ENCODE measurements at places on chromosomes 2 and 18.
A peak's percentile ranks its signal among the peaks of the same experiment; 100 is the strongest.

DNA sequence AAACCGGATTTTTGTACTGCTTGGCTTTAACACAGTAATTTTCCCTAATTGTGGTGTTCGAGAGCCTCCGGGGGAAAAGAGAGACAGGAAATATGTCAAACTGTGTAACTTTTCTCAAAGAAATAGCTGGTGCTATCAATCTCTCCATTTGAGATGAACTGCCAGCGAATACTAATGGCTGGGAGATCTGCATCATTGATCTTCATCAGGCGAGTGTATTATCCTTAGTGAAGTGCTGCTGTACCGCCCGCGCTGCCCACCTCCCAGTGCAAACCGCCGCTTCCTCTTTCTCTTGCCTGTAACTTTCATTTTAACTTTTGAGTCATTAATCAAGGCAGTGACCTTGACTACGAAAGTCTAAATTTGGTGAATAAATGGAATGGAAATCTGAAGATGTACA, 246.1 kb upstream of the ST6GAL2 start:
- DNase-seq = no peak

DNA sequence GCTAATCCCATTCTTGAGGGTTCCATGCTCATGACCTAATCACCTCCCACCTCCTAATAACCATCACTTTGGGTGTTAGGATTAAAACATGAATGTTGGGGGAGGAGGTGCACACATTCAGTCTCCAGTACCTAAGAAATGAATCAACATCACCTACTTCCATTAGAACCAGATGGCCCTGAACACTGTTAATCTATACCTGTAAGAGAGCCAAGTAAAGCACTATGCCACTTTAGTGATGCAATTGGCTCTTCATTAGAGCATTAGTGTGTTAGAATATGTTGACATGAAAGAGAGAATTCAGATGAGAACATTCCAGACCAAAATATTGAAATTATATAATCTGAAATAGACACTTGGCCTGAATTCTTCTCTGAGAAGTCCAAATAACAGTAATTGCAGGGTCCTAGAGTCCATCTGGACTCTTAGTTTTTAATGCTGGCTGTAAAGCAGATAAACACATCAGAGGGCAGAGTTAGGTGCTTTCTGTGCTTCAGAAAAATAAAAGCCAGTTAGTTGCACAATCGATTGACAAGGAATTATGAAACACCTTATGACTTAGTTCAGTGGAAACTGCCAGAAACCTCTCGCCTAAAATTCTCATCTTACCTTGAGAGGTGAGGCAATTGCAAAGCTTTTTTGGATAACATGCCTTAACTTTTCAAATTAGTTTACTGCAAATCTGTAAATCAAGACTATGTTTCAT, 923.7 kb downstream of the SLC4A3 start:
- DNase-seq = no peak

DNA sequence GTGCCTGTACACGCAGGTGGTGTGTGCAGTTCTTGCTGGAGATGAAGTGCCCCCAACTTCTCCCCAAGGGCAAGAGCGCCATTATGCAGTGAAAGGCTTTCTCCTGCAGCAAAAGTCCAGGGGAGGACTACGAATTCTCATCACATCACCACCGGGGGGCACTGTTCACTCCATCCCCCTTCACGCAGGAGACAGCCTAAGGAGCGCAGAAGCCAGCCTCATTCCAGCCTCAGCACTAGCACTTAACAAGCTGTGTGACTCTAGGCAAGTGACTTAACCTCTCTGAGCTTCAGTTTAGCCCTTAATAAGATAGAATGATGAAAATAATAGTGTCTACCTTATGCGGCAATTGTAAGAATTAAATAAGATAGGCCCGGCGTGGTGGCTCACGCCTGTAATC, 32.3 kb downstream of the DNMT3A start:
- peak; percentile 39 for DNase-seq

DNA sequence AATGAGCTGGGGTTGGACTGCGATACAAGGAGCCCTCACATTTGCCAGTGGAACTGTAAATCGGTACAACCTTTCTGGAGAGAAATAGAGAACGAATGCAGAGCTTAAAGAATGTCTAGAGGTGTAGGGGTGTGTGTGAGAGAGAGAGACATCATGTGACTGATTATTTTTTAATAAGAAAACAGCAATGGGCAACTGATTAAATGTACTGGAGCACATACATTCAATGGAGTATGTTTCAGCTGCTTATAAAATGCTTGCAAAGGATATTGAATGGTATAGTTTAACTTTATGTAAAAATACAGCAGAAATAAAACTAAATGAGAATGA, 391 bp upstream of the TMEM17 start:
- DNase-seq = no peak

DNA sequence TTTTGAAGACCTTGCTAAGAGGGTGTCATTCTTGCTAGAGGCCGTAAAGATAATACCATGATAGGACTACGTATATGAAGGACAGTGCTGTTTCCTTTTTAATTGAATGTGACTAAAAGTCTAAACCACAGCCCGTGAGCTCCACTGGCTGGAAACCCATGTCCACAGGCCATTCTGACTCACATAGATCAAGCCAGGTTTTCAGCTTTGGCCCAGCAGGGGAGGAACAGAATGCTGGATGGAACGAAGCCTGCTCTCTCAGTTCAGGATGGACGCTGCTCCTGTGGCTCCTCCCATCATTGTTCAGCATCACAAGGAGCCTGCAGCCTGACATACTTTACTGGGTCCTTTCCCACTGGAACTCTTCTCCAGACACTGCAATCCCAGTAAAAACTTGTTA, 47.6 kb downstream of the ALPK2 start:
- DNase-seq = peak; percentile 93

DNA sequence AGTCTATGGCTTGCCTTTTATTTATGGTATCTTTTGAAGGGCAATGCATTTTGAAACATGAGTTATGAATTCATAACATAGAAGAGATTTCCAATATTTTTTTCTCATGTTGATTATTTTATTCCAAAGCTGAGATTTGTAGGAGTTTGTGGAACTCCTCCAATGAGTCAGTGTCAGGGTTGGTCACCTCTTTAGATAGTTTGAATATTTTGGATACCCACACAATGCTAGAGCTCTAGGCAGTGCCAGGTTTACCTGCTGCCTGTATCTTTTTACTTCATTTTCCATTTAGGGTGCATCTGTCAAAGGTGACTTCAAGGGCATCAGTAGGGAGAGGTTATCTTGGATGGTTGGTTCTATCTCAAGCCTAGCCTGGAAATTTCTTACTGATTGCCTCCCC, 152.7 kb downstream of the CERS6 start:
- DNase-seq = peak; percentile 7

GRCh38 chr18:70311726-70312125, 22.9 kb downstream of the SOCS6 start:
- DNase-seq = no peak

GRCh38 chr2:157898591-157898996, 22.5 kb upstream of the ACVR1 start:
- DNase-seq = peak; percentile 76

GRCh38 chr2:50596515-50596914, 435.4 kb downstream of the NRXN1 start:
- DNase-seq = no peak

- no peak for DNase-seq
Measured at GRCh38 chr2:20647738-20648137, 3.2 kb downstream of the HS1BP3 start.

DNA sequence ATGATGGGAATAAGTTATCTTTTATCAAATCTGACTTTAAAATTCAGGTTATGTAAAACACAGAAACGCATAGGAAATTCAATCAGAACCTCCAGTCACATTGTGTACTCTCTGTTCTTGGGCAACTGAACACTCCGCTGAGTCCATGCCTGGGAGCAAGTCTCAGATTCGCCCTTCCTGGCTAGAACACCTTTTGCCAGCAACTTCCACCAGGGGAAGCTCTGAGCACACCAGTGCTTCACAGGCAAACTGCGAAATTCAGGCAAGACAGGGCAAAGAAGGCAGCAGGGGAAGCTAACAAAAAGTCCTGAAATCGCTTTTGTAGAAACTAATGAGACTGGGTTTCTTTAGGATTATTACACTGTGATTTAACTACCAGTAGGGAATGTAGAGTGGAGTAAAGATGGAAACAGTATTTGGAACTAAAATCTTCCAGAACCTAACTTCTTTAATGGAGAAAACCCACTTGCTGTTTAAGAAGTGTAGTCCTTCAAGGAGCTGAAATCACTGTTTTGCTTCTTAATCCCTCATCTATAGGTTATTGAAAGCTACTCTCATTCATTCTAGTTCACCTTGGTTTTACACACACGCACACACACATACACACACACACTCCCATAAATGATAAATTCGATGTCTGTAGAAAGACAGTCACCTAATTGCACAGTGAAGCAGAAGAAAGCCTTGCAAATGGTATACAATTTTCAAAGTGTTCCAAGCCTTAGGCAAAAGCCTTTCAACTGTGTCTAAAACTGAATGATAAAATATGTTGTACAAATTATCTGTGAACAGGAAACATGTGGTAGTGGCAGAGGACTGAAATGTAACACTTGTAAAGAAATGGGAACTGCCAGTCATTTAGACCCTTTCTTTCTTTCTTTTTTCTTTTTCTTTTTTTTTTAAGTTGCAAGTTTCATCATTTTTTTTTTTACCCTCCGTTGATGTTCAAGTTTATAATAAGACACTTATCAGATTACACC, 214.5 kb downstream of the TMEM182 start:
- peak; percentile 52 for DNase-seq

DNA sequence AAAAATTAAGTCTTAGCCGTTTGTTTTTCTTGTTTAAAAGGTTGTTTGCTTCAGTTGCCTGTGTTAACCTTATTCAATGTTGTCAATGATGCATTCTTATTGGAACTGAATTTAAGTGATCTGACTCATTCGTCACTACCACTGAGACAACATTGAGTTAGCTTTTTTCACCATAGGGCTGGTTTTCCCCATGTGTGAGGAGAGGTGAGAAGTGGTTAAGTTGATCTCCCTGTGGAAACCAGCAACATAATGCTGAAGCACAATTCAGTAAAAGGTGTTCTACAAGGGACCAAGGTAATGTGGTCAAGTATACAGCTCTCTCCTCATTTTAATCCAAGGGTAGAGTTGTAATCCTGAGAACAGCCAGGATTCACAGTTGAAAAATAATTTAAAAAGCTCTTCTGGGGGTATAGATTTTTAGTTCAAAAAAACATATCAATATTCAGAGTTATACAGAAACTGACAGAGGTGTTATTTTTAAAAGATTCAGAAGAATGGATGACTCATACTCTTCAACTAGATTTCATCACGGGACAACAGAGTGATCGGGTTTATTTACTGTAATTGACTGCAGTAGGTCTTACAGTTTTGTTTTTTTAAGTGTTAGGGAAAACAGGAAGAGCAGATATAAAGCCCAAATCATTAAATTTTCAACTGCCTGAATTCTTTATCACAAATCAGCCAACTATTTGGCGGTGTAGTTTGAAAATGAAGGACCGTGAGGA, 12.6 kb downstream of the NOP58 start:
- peak; percentile 51 for DNase-seq

DNA sequence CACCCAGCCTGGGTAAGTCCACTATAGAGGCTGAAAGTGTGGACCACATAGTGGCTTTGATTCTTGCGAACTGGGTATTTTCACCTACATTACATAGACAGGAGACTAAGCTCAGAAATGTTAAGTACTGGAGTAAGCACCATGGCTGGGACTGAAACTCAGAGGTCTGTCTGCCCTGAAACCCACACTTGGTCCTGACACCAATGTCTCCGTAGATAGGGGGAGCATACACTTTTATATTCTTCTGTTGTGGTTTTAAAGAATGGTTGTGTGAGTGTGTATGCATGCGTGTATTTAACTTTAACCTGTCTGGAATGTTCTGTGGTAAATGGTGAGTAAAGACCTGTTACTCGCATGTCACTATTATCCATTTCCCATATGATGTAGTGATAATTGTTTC, 10.3 kb upstream of the NPPC start:
- peak; percentile 50 for DNase-seq

- peak; percentile 52 for DNase-seq
Measured at GRCh38 chr2:9308186-9308955, 101.8 kb downstream of the ASAP2 start.

DNA sequence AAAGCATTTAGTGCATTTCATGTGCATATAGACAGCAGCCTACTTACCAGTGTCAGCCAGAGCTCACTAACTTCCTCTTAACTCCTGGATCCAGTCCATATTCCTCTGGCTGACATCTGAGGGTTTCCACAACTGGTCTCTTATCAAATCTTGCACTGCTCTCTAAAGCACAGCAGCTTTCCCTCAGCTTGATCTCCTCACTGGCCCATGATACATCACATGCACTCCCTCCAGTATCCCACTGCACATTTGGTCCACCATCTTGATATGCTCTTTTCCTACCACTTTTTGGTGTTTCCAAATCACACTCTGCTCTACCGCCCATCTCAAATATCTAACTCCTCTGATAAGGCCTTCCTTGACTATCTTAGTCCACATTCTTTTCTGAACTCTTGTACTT, 105.0 kb upstream of the ZFP36L2 start:
- no peak for DNase-seq

DNA sequence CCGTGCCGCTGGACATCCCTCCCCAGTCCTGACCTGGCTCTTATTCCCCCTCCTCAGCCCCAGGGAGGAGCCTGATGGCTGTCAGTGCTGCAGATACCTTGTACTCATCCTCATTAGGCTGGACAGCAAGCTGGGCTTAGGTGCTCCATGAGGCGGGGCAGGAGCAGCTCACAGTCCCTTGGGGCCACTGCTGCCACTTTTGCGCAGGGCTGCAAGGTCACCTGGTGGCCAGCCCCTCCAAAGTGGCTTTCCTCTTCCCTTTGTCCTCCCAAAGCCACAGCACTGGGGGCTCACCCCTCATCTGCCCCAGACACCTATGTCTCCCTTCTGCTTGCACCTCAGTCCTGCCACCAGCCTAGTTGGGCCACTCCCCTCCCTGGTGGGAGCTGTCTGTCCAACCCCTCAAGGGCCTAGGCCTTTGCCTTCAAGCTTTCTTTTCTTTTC, 60.8 kb downstream of the FAM168B start:
- no peak for DNase-seq

DNA sequence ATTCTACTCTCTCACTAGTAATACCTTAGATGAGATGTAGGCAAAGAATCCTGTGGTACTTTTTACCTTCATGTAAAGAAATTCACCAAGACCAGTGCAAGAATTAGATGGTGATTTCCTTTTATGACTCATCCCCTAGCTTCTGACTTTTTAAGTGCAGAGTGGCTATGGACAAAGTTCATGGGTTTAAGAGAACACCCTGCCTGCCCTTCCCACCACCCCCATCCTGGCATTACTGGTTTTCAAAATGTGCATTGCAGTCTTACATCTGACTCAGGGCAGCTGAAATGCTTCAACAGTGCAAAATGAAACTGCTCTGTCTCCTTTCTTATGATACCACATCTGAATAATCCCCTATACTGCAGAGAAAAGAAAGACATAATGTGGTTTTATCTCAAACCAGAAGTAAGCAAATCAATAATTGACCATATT, 22.6 kb downstream of the MAIP1 start:
- peak; percentile 92 for DNase-seq

- no peak for DNase-seq
Measured at GRCh38 chr2:199589306-199589705, 131.6 kb upstream of the SATB2 start.

DNA sequence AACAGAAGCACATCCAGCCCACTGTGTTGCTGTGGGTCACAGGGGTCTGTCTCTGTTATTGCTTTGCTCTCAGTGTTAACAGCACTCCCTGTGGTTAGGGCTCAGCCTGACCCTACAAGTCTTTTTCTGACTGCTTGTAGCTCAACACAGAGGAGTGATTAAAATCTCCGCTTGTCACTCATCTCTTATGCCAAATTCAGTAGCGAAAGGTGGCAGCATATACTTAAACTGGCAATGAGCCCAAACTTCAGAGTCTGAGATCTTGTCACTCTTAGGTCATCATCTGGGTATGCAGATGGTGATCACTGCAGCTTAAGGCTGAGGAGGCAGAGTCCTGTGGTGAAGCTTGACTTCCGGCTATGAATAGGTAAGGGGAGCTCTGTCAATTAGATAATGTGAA, 63.3 kb upstream of the CSRNP3 start:
- peak; percentile 89 for DNase-seq
